Mammary epithelial cell (primary cell): ENCODE measurements at places on chromosomes 2 and 18.

DNA sequence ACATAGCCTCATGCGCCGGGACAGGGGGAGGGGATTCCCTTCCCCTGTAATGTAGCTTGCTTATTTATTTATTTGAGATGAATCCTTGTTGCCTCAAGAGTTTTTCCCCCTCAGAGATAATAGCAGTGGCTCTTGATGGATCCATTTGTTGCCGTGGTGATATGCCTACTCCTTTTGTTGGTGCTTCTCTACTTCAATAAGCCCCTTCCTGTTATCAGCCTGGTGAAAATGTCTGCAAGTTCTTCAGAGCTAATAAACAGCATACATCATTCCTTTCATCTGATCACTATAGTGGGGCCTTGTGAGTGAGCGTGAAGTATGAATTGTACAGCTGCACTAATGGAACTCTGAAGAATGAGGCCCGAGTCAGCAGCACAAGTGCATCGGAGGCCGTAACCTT, 19.4 kb downstream of the FZD5 start:
- no peak for DNase-seq

GRCh38 chr2:160652236-160652635, 158.6 kb upstream of the RBMS1 start:
- DNase-seq = peak; percentile 91

GRCh38 chr18:7329016-7329415, 98.1 kb downstream of the LRRC30 start:
- DNase-seq = peak; percentile 56

GRCh38 chr18:58118536-58118935, 74.5 kb downstream of the NEDD4L start:
- DNase-seq = no peak

DNA sequence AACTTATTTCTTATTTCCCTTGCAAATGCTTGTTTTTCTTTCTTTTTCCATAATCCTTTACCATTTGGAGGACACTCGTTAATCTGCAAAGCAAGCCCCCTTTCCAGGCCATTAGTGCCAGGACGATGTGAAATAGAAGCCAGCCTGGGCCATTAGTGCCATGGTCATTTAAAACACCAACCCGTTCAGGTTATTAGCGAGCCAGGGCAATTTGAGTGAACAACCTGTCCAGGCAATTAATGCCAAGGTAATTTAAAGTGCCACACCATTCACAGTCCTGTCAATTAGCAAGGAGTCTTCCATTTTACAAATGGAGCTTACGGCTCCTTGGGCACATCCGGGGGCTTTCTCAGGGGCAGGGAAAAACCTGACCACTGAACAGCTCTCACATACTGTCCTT, 370.6 kb downstream of the HRH4 start:
- no peak for DNase-seq
